Activated B cell treated with CpG ODN at 0.5 μM for 24 hours (primary cell): ENCODE measurements at places on chromosomes 16 and 17. TPM values are rescaled to one million over a fixed set of nuclear protein-coding genes. Genes with fewer than 3 reads are reported as not detected.

Gene MPV17L
- 0.17 and 0.55 TPM in 2 replicates for total RNA-seq

Gene PRR35
- total RNA-seq = not detected in 2 replicates

Gene TMEM235
- total RNA-seq = not detected in 2 replicates

Gene TEX19
- total RNA-seq = not detected in 2 replicates

Gene PIGS
- 86.4 and 92.2 TPM in 2 replicates for total RNA-seq

Gene MSLN
- total RNA-seq = not detected in 2 replicates
